ENCODE measurements at places on chromosomes 5 and 9.

DNA sequence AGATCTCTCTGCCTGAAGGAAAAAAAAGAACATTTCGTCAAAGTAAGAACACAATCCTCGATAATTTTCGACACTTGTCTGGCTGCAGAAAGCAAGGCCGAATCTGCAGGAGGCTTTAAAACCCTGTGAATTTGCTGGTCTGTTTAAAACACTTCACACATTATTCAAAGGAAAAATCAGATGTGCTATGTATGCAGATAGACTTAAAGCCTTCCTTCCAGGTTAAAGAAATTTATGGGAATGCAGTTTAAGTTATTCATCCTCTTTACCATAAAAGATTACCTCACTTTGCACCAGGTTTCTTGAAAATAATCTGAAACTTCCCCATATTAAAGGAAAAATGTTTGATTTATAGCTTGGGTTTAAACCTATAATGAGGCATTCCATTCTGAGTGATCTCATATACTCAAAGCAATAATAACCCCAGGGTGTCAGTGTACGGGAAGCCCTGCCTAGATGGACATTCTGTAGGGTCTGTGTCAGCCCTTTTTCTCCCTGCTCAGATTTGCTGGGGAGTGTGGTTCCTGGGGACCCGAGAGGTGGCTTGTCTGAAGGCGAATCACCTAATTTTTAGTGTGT lies 323.5 kb upstream of the SLC24A2 start:
- no peak for DNase-seq

- DNase-seq, result no peak
Observed at GRCh38 chr5:138533973-138534941, 8.8 kb downstream of the ETF1 start.

- no peak for DNase-seq
Observed at GRCh38 chr9:88233091-88233490, 94.8 kb upstream of the SPATA31C2 start.

DNA sequence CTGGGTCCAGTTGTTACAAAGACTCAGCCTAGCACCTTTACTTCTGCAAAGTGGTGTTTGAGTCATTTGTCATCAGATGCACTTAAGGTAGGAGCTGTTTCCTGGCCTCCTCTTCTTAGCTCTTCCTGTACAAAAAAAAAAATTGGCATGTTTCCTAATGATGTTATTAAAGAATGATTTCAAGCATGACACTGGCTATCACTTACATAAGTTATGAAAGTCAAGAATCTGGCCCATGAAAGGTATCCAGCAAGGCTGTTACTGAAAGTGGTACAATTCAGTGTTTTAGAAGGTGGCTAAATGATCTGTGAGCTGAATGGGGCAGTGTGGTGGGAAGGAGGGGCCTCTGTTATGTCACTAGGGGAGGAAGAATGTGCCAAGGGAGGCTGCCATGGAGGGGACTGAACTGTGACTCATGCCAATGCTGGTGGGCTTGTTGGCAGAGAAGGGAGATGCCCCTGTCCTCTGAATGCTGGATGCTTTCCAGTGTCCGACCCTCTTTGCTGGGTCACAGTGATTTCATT lies 175.1 kb upstream of the MAP1B start:
- no peak for DNase-seq

GRCh38 chr5:32426440-32427151 lies 17.9 kb downstream of the ZFR start:
- no peak for DNase-seq

- no peak for DNase-seq
Observed at GRCh38 chr5:112049738-112050137, 292.7 kb upstream of the NREP start.

GRCh38 chr9:82532504-82533180 lies 530.3 kb downstream of the RASEF start:
- DNase-seq, result no peak

- peak; percentile 62 for DNase-seq
Observed at GRCh38 chr5:94618493-94619328, at the start of the genes KIAA0825 and SLF1. KIAA0825 (minus strand) TSS chr5:94618604; CDS start chr5:94537126, 81,478 bp downstream. SLF1 (plus strand) TSS chr5:94618669; CDS start chr5:94628811, 10,142 bp downstream.

DNA sequence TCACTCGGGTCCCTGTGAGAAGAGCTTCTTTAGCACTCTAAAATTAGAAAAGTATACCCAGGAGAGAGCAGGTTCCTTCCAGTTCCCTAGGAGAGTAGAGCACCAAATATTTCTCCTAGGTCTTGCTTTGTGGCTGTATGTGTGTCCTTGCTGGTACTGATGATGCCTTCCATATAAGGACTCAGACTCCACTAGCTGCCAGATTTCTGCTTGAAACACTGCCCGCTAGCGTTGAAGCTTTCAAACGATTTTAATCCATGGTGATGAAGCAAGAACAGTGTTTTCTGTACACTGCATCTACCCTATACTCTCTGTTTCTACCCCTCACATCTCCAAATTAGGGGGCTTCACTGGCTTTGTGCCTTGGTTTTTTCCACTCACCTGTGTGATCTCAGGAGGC lies 2.4 kb upstream of the SMC2 start:
- DNase-seq, result no peak

DNA sequence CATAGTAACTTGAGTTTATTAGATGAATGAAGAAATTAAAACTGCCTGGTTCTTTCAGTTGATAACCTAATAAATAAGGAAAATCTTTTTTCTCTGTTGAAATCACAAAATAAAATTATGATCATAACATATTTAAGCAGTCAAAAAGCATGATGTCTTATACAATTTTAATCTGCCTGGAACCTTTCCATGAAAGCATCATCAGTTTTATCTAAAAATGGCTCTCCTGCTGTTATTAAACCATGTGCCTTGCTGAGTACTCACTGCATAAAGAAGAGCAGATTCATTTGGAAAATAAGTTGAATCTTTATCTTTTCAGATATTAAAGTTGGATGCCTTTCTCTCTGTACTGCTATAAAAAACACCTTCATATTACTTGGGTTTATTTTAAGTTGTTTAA lies 148.8 kb downstream of the SLC24A2 start:
- DNase-seq, result no peak

DNA sequence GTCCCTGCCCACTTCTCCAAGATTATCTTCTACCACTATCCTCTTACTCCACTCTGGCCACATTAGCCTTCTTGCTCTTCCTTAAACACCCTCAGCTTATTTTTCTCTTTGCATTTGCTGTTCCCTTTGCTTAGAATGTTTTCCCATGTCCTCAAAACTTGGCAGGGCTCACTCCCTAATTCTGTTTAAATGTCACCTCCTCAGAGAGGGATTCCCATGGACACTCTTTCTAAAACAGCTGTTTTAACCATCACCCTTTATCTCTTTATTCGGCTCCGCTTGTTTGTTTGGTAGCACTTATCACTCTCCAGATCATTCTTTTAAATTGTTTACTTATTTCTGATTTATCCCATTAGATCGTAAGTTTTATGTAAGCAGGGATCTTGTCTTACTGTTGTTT lies 278.5 kb downstream of the CWC27 start:
- DNase-seq, result no peak

GRCh38 chr9:23412046-23412445 lies 414.0 kb downstream of the ELAVL2 start:
- no peak for DNase-seq

DNA sequence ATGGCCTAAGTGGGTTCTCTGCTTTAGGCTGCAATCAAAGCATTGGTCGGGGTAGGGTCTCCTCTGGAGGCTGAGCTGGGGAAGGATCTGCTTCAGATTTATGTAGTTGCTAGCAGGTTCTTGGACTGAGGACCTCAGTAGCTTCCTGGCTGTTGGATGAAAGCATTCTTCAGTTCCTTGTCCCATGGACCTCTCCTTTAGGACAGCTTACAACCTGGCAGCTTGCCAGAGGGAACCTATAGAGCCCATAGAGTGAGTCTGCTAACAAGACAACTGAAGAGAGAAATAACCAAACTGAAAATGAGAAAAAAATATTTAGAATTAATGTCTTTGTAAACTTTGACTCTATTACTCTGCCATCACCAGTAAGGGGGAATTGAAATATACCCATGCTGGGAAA lies 12.4 kb downstream of the MRPS30 start:
- DNase-seq, result no peak

GRCh38 chr9:112761912-112762655 lies 11.5 kb downstream of the SNX30 start:
- no peak for DNase-seq

GRCh38 chr9:131823701-131824146 lies 83.8 kb upstream of the RAPGEF1 start:
- DNase-seq, result no peak

GRCh38 chr5:150131461-150131860 lies 24.2 kb downstream of the PDGFRB start:
- DNase-seq, result no peak

GRCh38 chr9:2013743-2014475 lies 1.2 kb upstream of the SMARCA2 start:
- no peak for DNase-seq

DNA sequence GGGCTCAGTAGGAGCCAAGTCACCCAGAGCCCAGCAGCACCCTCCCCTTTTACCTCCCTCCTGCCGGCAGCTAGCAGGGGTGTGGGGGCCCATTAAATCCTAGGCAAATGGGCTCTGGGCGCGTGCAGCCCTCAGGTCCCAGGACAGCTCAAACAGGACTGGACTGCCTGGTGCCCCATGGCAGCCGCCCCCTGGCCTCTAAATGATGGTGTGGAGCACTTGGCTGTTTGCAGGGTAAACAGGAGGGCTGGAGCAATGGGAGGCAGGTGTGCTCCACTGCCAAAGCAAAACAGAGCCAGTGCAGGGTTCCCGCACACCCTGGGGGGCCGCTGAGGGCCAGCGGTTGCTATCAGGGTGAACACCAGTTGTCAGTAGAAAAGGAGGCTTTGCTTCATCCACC lies 55.9 kb upstream of the C5orf58 start:
- DNase-seq, result no peak

- no peak for DNase-seq
Observed at GRCh38 chr5:178067755-178068154, 45.6 kb upstream of the N4BP3 start.

- no peak for DNase-seq
Observed at GRCh38 chr5:161406880-161407279, 139.6 kb downstream of the GABRB2 start.

GRCh38 chr9:135610290-135611141 lies 28.8 kb downstream of the GLT6D1 start:
- DNase-seq, result no peak

- no peak for DNase-seq
Observed at GRCh38 chr9:114027159-114027862, 50.8 kb downstream of the AMBP start.

DNA sequence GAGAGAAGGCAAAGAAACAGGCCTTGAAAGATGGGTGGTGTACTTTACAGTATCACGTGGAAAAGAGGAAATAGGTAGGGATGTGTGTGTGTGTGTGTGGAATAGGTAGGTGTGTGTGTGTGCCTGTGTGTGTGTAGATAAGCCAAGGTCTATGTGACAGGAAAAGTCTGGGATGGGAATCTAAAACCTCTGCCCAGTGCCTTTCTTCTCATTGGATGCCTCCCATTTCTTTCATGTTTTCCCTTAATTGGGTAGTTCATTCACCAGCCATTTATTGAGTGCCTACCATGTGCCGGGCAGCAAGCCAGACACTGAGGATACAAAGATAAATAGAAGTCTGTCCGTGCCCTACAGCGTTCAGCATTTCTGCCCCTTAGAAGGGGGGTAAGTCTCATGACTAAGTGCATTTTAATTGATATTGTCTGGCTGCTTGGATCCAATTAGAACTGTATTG lies 1.0 kb downstream of the URM1 start:
- no peak for DNase-seq

GRCh38 chr9:26262421-26263107 lies 584.3 kb upstream of the TUSC1 start:
- no peak for DNase-seq

GRCh38 chr9:70093944-70094343 lies 50.3 kb downstream of the MAMDC2 start:
- no peak for DNase-seq

DNA sequence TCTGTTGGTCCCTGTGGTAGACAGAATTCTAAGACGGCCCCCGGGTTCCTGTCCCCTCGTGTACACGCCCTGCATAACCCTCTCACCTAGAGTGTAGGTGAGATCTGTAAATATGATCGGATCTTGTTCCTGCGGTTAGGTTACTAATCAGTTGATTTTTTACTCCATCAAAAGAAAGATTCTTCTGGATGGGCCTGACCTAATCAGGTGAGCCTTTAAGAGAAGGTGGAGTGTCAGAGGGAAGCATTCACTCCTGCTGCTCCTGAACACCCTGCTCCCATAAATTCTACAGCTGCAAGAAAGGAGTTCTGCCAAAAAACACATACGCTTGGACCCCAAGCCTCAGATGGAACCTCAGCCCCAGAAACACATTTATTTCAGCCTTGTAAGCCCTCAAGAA lies 15.6 kb upstream of the FUBP3 start:
- DNase-seq, result no peak

DNA sequence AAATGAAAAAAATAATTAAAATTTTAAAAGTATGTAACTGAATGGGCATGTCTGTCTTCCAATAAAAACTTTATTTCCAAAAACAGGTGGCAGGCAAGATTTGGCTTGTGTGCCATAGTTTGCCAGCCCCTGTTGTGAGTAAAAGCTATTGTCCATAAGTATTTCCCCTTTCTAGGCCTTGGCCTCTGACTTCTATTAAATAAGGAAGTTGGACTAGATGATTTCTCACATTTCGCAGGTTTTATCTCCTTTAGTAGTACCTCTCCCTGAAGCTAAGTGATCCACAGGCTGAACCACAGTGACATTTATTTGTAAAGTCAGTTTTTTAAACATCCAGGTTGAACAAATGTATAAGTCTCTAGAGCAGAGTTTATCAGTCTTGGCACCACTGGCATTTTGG lies 41.3 kb downstream of the RECK start:
- no peak for DNase-seq

DNA sequence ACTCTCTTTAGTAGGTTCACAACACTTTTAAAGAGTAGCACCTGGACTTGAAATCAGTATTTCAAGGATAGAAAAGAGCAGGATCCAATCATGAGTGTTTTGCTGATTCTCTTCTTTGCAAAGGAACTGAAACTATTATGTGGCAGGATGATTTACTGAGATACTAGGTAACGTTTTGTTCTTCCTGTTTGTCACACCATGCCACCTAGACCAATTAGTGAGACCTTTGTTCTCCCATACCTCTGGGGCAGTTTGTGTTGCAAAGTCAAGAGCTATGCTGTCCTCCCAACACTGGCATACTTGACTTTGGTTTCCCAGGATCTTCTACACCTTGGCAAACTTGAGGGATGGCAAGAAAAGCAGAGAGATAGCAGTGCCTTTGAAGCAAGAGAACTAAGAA lies 43.4 kb downstream of the PPP1R2B start:
- DNase-seq, result no peak

- DNase-seq, result no peak
Observed at GRCh38 chr9:81473708-81474107, 215.6 kb downstream of the TLE1 start.

DNA sequence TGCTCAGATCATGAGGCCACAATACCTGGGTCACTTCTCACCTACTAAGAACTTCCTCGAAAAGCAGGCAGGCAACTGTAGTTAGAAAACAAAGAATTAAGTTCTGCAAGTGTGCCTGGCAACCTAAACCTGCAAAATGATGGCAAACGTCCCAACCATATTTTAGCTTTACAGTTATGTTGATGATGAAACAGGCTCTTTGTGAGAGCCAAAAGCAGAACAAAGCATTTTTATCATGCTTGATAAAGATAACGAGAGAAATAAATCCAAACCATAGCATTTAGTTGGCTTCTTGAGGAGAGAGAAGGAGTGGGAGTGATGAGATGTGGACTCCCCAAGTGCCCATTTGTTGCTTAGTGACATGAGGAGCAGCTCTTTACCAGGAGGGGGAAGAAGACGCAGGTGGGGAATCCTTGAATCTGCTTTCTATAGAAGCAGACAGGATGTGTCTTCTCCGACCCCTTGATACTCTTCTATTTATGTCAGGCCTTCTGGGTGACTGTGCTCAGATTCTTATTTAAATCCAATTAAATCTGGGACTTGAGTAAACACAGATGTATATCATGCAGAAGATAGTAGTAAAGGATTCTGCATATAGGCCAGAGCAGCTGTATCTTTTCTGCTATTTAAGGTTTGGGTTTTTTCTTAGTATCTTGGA lies 221.2 kb downstream of the TMEM167A start:
- no peak for DNase-seq

All from activated gamma-delta T cell (primary cell).